ENCODE measurements at places on chromosomes 16 and 17. TPM values are rescaled to one million over a fixed set of nuclear protein-coding genes. Genes with fewer than 3 reads are reported as not detected.

The TOP2A gene
- 1.1 TPM for total RNA-seq

The EVPLL gene
- total RNA-seq: not detected

The NHLRC4 gene
- total RNA-seq: 0.65 TPM

The ZP2 gene
- total RNA-seq: not detected

The CCL17 gene
- total RNA-seq: not detected

Measured in posterior vena cava (tissue), 2 donors.